Uterus (tissue), 4 donors: ENCODE measurements at places on chromosomes 2 and 18. TPM values are rescaled to one million over a fixed set of nuclear protein-coding genes. Genes with fewer than 3 reads are reported as not detected.

DNA sequence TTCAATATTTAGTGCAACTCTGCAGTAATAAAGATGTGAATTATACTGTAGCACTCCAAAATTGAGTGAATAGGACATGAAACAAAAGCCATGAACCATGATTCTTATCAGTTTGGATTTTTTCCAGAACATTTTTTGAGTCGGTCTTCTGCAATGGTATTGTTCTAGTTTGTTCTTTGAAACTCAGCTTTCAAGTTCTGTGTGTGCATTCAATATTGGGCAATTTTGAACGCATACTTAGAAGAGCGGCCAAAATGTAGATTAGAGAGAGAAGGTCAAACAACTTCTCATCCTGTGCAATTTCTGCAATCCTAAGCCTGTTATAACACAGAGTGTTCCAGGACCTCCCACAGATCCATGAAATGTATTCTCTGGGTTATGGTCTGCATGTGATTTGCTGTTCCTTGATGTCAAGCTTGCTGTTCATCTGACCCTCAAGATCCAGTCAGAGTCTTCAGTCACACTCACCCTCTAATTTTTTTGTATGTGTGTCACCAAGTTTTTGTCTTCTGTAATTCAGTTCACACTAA lies 48.3 kb downstream of the TSPYL6 start:
- peak overlapping the region; percentile 73 for H3K27ac ChIP-seq
- H3K27me3 ChIP-seq, result no peaks in the 10 kb centered on the region
- H3K36me3 ChIP-seq, result no peaks in the 10 kb centered on the region

The TLX2 gene
- not detected for total RNA-seq

GRCh38 chr2:40760071-40760666 lies 308.3 kb upstream of the SLC8A1 start:
- H3K4me1 ChIP-seq, result no peaks in the 10 kb centered on the region
- DNase-seq, result peak; percentile 18
- H3K27ac ChIP-seq, result no peak overlapping the region
- no peaks in the 10 kb centered on the region for H3K36me3 ChIP-seq
- H3K4me3 ChIP-seq, result no peak overlapping the region

DNA sequence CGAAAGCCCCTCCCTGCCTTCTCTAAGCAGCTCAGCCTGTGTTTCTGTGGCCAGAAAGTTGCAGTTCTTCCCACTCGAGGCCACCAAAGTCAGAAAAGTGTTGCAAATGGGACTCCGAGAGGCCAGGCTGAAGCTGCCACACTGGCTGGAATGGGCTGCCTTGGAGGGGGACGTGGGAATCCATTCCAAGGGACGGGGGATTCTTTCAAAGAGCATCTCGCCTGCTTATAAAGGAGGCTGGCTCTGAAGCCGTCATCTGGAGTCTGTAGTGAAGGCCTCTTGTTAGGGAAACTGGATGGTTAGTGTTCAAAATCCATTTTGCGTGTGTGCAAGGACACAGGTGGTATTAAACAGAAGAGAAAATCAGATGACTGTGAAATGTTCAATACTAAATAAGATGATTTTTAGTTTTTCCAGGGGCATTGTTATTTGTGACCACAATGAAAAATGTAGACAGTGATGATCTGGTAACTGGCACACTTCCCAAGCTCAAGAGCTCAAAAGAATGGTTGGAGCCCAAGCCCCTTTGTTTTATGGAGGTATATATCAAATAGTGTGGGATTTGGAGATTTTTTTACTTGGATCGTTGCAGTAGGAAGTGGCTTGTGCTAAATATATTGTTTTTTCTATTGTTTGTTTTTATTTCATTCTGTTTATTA lies 782 bp downstream of the FAM228B start:
- no peaks in the 10 kb centered on the region for H3K36me3 ChIP-seq
- H3K27me3 ChIP-seq, result no peaks in the 10 kb centered on the region
- peaks cover 4% of the 10 kb centered on the region for H3K4me1 ChIP-seq
- DNase-seq, result peak; percentile 38

DNA sequence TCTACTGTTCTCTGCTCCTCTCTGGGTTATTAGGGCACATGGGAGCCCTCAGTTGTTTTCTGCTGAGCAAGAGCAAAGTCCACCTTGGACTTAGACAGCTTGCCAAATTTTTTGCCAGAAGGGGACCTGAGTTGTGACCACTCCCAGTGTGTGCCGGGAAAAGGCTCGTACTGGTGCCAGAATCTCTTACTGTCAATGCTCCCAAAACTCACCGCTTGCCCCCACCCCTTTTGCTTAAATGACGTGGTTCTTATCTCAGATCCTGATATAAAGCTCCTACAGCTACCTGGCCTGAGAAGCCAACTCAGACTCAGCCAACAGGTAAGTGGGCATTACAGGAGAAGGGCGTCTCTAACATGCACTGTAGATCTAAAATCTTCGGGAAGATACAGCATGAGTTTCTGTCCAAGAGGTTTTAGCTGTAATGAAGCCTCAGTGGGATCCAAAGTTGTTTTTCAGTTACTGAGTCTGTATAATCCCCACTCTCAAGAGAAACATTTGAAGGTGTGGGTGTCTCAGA lies at the start of gene REG1A:
Gene REG1A (plus strand): TSS at position 295 of the 520 bp plus-strand sequence. CDS start 374 bp downstream, outside the sequence.
- DNase-seq, result no peak
- H3K27me3 ChIP-seq, result no peaks in the 10 kb centered on the region
- H3K36me3 ChIP-seq, result no peaks in the 10 kb centered on the region

The CCDC178 gene
- 15.0 TPM for total RNA-seq

The CYRIA gene
- 8.6 TPM for total RNA-seq

DNA sequence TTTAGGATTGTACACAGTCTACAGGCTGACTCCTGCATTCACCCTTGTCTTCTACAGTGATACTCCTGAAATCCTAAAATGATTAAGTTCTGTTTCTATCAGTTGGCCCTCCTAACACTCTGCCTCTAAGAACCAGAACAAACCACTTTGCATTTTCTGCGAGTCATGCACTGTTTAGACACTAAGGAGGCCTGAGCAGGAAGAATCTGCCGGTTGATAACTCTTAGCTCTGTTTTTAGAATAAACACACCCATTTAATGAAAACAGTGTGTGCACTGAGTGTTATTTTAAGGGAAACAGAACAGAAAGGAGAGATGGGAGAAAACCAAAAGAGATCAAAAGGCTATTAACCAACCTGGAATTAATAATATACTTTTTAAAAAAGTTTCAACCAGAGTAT lies 22.9 kb upstream of the SSB start:
- H3K36me3 ChIP-seq, result no peaks in the 10 kb centered on the region
- H3K4me1 ChIP-seq, result no peaks in the 10 kb centered on the region
- H3K4me3 ChIP-seq, result no peak overlapping the region
- no peak for DNase-seq
- no peaks in the 10 kb centered on the region for H3K27me3 ChIP-seq
- H3K27ac ChIP-seq, result no peak overlapping the region

The SERPINB12 gene
- not detected for total RNA-seq

DNA sequence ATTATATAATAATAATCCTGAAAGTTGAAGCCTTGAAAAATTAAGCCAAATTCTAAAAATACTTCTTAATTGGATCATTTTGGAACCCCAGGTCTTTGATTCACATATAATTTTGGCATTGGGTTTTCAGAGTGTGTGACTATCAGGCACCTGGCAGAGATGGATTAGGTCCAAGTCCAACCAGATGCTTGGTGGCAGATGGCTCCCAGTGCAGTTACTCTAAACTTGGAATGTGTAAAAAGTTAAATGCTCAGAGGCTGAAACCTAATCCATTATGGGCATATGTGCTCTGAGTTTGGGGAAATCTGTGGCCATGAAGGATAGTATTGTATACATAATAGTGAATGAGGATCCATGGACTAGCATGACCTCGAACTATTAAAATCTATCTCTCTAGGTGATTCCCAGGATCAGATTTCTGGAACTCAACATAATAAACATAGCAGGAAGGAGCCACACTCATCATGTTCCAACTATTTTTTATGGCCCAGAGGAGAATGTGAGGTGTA lies 333.0 kb downstream of the RPRM start:
- H3K27ac ChIP-seq, result no peak overlapping the region
- no peaks in the 10 kb centered on the region for H3K27me3 ChIP-seq
- no peak overlapping the region for H3K4me3 ChIP-seq
- H3K4me1 ChIP-seq, result no peaks in the 10 kb centered on the region

GRCh38 chr2:223090540-223091235 lies 38.7 kb downstream of the KCNE4 start:
- no peaks in the 10 kb centered on the region for H3K27me3 ChIP-seq
- DNase-seq, result no peak
- no peaks in the 10 kb centered on the region for H3K4me1 ChIP-seq
- H3K4me3 ChIP-seq, result no peak overlapping the region

The CD8A gene
- 38.5 TPM for total RNA-seq

DNA sequence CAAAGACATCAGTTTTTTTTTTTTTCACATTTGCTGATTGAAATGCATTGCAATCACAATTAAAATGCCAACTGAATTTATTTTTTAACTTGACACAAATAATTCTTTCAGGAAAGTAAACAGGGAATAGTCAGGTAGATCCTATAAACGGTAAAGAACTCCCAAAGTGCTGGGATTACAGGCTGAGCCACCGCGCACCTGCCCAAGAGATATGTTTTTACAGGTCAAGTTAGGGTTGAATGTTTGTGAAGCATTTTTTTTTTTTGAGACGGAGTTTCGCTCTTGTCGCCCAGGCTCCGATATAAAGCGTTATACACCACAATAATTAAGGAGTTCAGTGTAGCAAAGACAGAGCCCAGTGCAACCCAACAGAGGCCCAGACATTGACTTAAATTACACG lies 15.1 kb downstream of the ITM2C start:
- no peaks in the 10 kb centered on the region for H3K27me3 ChIP-seq
- no peak for DNase-seq
- H3K27ac ChIP-seq, result no peak overlapping the region
- H3K4me1 ChIP-seq, result no peaks in the 10 kb centered on the region
- no peak overlapping the region for H3K4me3 ChIP-seq

The PPP1R1C gene
- not detected for total RNA-seq

The GCC2 gene
- total RNA-seq, result 79.4 TPM

The ALPP gene
- total RNA-seq, result not detected

DNA sequence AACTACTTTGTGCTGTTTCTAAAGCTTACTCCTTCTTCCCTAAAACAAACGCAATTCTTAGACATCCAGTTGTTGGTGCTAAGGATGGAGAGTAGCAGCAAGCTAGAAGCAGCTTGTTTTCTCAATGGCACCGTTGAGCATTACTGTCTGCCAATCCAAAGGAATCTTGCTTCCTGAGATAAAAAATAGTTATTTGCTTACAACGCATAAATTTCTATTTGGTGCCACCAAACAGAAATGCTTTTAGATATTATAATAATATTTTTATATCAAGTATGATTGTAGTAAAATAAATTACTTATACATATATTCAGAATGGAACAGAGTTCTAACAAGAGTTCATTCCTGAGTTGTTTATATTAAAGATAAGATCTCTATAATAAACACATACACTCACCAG lies 434.7 kb downstream of the CPS1 start:
- H3K4me1 ChIP-seq, result no peaks in the 10 kb centered on the region
- H3K36me3 ChIP-seq, result no peaks in the 10 kb centered on the region
- H3K27ac ChIP-seq, result no peak overlapping the region
- H3K27me3 ChIP-seq, result no peaks in the 10 kb centered on the region
- H3K4me3 ChIP-seq, result no peak overlapping the region

The ZFP36L2 gene
- 94.4 TPM for total RNA-seq

DNA sequence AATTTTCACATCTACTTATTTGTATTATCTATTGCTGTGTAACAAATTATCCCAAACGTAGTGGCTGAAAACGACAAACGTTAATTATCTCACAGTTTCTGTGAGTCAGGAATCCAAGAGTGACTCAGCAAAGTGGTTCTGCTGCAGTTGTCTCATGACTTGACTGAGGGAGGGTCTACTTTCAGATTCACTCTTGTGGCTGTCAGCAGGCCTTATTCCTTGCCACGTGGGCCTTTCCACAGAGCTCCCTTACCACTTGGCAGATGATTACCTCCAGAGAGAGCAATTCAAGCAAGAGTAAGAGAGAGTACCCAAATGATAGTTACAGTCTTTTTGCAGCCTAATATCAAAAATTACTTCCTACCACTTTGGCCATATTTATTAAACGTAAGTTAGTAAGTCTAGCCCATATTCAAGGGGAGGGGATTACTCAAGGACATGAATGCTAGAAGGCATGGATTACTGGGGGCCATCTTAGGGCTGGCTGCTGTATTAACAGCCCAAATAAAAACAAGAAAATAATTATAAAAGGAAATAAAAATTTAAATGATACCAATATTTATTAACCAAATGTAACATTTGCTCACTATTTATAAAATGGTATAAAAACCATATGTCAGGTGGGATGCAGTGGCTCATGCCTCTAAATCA lies 48.7 kb upstream of the NBEAL1 start:
- DNase-seq, result no peak

- no peaks in the 10 kb centered on the region for H3K36me3 ChIP-seq
- H3K4me1 ChIP-seq, result no peaks in the 10 kb centered on the region
- DNase-seq, result peak; percentile 42
- H3K4me3 ChIP-seq, result no peak overlapping the region
- no peaks in the 10 kb centered on the region for H3K27me3 ChIP-seq
Measured at GRCh38 chr18:79423211-79424007, 27.7 kb downstream of the NFATC1 start.

The SPIRE1 gene
- total RNA-seq, result 12.9 TPM

- no peaks in the 10 kb centered on the region for H3K36me3 ChIP-seq
- H3K4me3 ChIP-seq, result no peak overlapping the region
- DNase-seq, result no peak
- no peaks in the 10 kb centered on the region for H3K4me1 ChIP-seq
Measured at GRCh38 chr2:136015699-136016098, 30.3 kb upstream of the DARS1 start.

- no peaks in the 10 kb centered on the region for H3K4me1 ChIP-seq
- no peak overlapping the region for H3K27ac ChIP-seq
- no peak for DNase-seq
- no peaks in the 10 kb centered on the region for H3K36me3 ChIP-seq
Measured at GRCh38 chr18:46273861-46274260, 169.7 kb downstream of the HAUS1 start.

DNA sequence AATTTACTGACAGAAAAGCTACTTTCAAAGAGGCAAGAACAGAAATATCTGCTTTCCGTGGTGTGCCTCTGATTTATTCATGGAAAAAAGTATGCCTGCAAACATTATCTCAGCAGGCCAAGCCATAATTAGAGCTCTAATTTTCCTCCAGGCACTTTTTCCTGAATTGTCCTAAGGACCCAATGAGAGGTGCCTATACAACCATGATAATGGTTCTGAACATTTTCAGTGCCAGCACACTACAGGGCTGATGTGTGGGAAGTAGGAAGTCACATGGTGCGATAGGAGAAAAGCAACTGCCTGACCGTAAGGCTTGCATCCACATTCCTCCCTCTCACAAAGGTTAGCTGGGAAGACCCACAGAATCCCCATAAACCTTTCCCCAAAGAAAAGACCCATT lies 45.9 kb upstream of the EGR4 start:
- no peaks in the 10 kb centered on the region for H3K27me3 ChIP-seq
- H3K4me1 ChIP-seq, result no peaks in the 10 kb centered on the region
- DNase-seq, result no peak
- no peaks in the 10 kb centered on the region for H3K36me3 ChIP-seq
- no peak overlapping the region for H3K27ac ChIP-seq

The MSGN1 gene
- total RNA-seq, result not detected

DNA sequence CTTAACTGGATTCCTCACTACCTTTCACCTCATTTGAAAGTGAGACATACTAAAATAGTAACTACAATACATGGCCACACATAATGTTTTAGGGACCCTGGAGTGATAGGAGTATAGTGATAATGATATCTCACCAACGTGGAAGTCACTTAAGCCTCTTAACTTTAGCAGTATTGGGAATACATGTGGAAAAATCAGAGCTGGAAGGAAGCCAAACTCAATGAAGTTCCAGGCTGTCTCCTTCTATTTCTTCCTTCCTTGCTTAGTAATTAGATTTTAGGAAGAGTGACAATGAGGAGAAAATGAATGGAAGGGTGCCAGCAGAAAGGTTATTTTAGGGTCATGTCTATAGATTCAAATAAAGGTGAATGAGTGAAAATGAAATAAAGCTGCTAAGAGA lies 387.3 kb downstream of the PLCL1 start:
- no peaks in the 10 kb centered on the region for H3K4me1 ChIP-seq
- no peak for DNase-seq
- no peak overlapping the region for H3K27ac ChIP-seq
- no peaks in the 10 kb centered on the region for H3K36me3 ChIP-seq
- no peaks in the 10 kb centered on the region for H3K27me3 ChIP-seq
